ENCODE measurements at places on chromosomes 6 and 20. TPM values are rescaled to one million over a fixed set of nuclear protein-coding genes. Genes with fewer than 3 reads are reported as not detected.

- no peak for DNase-seq
- no peaks in the 10 kb centered on the region for H3K36me3 ChIP-seq
- no peaks in the 10 kb centered on the region for H3K27me3 ChIP-seq
- no peak overlapping the region for H3K27ac ChIP-seq
Observed at GRCh38 chr20:25369529-25369928, 21.1 kb downstream of the ABHD12 start.

GRCh38 chr20:10653599-10654249 is 20.1 kb downstream of the JAG1 start:
- H3K27ac ChIP-seq, result no peak overlapping the region
- DNase-seq, result no peak
- no peaks in the 10 kb centered on the region for H3K27me3 ChIP-seq

- H3K4me3 ChIP-seq, result no peak overlapping the region
- no peak for DNase-seq
- H3K36me3 ChIP-seq, result no peaks in the 10 kb centered on the region
- no peak overlapping the region for H3K27ac ChIP-seq
- no peaks in the 10 kb centered on the region for H3K4me1 ChIP-seq
Observed at GRCh38 chr6:117958536-117958935, 51.5 kb downstream of the SLC35F1 start.

DNA sequence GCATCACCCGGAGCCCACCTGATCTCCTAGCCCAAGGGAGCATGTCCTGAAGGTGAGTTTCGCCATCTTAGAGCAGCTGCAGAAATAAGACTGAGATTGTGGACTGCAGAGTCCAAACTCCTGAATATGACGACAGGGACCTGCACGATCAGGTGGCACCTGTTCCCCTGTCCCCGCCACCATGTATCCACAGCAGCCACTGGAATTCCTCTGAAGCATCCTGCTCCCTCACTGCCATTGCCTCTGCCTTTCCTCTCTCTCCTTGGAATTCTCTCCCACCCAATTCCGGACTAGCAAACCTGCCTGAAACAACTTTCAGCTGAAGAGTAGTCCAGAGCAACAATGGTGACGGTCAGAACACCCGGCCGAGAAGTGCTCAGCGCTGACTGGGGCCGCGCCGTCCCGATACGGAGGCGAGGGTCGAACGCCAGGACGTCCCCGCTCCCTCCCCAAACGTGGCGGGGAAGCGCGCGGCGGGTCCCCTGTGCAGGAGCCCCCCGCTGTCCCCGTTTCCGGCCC is 694 bp upstream of the FAM120B start:
- H3K4me1 ChIP-seq, result peaks cover 13% of the 10 kb centered on the region
- DNase-seq, result no peak
- H3K4me3 ChIP-seq, result peak overlapping the region; percentile 90
- H3K36me3 ChIP-seq, result no peaks in the 10 kb centered on the region
- no peaks in the 10 kb centered on the region for H3K27me3 ChIP-seq

DNA sequence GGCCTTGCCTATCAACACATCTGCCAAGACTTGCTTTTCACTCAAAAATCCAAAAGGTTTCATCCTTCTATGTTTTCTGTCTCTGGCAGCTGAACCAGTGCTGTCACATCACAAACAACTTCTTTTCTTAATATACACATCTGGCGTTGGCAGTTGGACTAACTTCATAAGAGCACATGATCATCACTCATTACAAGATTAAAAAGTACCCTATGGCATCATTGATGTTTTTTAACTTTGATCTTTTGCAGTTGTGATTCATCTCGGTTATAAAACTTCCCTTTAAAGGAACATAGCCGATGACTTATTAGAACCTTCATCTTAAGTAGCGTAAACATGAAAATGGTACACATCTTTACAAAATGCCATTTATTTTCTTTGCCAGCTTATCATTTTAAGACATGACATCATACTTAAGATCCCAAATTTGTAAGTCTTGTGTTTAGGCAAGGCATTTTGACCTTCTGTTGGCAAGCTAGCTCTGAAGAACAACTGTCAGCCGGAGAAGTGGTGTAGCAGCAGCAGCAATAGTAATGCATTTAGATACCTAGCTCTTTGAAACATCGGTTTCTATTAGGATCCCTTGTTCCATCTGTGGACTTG is 64.2 kb upstream of the SUPT3H start:
- H3K4me1 ChIP-seq, result peaks cover 67% of the 10 kb centered on the region
- no peak overlapping the region for H3K4me3 ChIP-seq
- DNase-seq, result no peak
- no peak overlapping the region for H3K27ac ChIP-seq
- no peaks in the 10 kb centered on the region for H3K36me3 ChIP-seq

DNA sequence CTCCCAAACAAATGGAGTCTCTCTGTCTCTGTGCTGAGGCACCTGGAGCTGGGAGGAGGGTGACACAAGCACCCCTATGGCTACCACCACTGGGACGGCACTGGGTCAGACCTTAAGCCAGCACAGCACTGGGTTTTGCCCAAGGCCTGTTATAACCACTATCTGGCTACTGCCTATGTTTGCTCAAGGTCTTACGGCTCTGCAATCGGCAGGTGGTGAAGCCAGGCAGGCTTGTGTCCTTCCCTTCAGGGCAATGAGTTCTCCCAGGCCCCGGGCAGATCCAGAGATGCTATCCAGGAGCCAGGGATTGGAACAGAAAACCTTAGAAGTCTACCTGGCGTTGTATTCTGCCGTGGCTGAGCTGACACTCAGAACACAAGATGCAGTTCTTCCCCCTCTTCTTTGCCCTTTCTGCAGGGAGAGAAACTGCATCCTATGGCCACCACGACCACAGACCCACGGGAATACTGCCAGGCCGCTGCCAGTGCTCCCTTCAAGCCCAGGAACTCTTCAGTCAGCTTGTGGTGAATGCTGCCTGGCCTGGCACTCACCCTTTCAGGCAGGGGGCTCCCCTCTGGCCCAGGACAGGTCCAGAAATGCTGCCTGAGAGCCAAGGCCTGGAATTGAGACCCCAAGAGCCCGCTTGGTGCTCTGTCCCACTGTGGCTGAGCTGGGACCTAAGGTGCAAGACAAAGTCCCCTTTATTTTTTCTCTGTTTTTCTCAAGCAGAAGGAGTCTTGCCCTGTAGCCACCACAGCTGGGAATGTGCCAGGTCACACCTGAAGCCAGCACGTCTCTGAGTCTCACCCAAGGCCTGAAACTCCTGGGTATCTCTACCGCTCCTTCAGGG is 67.0 kb upstream of the FRMD1 start:
- DNase-seq, result no peak
- H3K4me1 ChIP-seq, result no peaks in the 10 kb centered on the region
- peaks cover 2% of the 10 kb centered on the region for H3K27me3 ChIP-seq
- no peak overlapping the region for H3K4me3 ChIP-seq
- H3K27ac ChIP-seq, result no peak overlapping the region

DNA sequence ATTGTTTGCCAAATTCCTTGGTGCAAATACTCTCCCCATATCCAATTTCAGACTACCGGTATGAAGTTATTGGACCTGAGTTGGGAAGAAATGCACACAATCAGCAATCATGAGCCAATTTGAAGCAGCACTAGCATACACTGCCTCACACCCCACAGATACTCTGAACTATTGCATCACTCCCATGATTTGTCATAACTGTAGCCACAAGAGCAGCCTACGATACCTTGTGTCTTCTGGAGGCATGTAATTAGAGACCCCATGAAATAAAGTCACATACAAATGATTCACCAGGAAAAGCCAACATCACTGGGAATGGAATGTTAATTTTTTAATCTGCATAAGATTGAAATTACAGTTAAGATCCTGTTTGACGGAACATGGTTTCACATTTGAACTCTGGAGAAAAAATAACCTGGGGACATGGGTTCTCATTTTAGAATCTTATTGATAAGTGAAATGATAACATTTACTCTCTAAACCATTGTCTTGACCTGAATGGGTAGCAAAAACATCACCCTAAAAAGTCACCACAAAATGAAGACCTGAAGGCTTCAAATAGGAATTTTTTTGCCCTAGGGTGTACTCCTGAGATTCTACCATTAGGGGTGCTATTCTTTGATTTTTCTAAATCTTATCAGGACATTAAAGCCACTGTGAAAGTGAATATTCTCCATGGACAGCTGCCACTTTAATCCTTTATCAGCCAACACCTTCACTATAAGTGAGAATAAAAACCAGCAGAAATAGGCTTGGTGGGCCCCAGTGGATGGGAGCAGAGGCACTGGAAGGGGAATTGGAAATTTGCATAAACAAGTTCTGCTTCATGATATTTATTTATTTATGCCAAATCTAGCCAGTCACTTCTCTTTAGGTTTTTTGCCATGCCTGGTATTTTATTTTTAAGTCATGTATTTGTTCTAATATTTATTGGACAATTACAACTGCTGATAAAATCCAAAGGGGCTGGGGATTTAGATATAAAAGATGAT is 34.5 kb upstream of the HBS1L start:
- DNase-seq, result no peak
- peak overlapping the region; percentile 47 for H3K27ac ChIP-seq
- peaks cover 46% of the 10 kb centered on the region for H3K4me1 ChIP-seq
- H3K27me3 ChIP-seq, result no peaks in the 10 kb centered on the region
- no peak overlapping the region for H3K4me3 ChIP-seq
- no peaks in the 10 kb centered on the region for H3K36me3 ChIP-seq

DNA sequence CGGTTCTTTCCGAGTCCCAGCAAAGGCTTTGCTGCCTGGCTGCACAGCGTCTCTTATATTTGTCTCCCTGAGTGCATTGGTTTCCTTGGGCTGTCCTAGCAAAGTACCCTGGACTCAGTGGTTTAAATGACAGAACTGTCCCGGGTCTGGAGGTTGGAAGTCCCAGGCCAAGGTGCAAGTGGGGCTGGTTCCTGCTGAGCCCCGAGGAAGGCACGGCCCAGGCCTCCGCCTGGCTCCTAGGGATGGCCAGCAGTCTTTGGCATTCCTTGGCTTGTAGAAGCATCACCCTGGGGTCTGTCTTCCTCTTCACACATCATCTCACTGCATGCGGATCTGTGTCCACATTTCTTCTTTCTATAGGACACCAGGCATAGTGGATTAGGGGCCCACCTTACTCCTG is 64.8 kb upstream of the QKI start:
- DNase-seq, result no peak
- H3K4me3 ChIP-seq, result no peak overlapping the region
- no peaks in the 10 kb centered on the region for H3K4me1 ChIP-seq
- no peaks in the 10 kb centered on the region for H3K27me3 ChIP-seq

GRCh38 chr20:40588891-40589290 is 100.1 kb downstream of the MAFB start:
- H3K27ac ChIP-seq, result no peak overlapping the region
- H3K4me1 ChIP-seq, result no peaks in the 10 kb centered on the region
- no peaks in the 10 kb centered on the region for H3K36me3 ChIP-seq
- no peaks in the 10 kb centered on the region for H3K27me3 ChIP-seq
- H3K4me3 ChIP-seq, result no peak overlapping the region

GRCh38 chr20:57450931-57451330 is 59.7 kb downstream of the RBM38 start:
- H3K4me1 ChIP-seq, result peaks cover 12% of the 10 kb centered on the region
- no peaks in the 10 kb centered on the region for H3K36me3 ChIP-seq
- no peak for DNase-seq
- H3K27ac ChIP-seq, result no peak overlapping the region
- peaks cover 12% of the 10 kb centered on the region for H3K27me3 ChIP-seq

DNA sequence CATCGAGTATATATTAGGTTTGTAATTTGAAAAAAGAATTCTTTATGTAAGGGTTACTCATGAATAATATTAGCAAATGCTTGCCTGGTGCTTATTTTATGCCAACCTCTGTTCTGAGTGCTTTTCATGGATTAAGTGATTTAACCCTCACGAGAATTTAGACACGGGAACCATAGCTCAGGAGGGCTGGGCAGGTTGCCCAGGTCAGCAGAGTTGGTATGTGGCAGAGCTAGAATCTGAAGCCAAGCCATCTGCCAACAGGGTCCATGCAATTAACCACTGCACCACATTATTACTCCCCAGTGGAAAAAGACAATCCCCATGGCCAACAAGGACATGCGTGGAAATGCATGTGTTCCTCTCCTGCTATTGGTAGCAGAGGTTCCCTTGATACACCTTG is 345.6 kb downstream of the CDC5L start:
- no peaks in the 10 kb centered on the region for H3K27me3 ChIP-seq
- peaks cover 6% of the 10 kb centered on the region for H3K4me1 ChIP-seq
- no peak overlapping the region for H3K27ac ChIP-seq

DNA sequence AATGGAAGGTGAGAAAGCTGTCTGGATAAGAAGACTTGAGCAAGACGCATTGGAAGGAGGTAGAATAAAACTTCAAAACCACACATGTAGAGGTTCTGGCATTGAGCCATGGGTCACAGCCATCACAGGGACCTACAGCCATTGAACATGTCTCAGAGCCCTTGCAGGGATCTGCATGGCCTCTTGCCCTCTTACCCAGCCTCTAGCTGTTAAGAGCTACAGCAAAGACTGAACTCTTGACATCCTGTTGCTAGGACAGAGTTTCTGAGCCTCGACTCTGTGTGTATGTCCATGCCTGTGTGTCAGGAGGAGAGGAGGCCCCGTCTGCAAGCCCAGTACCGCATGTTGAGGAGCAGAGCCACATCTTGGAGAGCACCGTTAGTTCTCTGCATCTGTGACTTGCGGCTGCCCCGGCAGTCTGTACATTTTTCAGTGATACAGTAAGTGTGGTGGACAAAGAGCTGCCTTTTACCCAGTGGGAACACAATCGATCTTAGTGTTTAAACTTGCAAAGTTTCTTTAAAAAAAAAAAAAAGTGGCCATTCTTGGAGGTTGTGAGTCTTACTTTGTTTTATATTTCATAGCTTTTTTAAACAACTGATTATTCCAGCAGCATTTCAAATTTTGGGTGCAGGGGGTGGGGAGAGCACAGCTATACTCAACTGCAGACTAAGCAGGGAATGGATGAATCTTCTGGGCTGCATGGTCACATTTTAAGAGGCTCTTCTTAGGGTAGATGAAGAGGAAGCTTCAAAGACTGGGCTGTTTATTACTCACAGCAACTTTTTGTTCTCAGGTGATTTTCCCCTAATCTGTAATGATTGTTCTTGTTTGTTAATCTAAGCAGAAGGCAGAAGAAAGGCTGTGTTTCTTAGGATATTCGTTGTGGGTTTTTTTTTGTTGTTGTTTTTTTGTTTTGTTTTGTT is 88.5 kb downstream of the TBC1D7 start:
- no peaks in the 10 kb centered on the region for H3K36me3 ChIP-seq
- no peaks in the 10 kb centered on the region for H3K4me1 ChIP-seq
- H3K27me3 ChIP-seq, result no peaks in the 10 kb centered on the region

DNA sequence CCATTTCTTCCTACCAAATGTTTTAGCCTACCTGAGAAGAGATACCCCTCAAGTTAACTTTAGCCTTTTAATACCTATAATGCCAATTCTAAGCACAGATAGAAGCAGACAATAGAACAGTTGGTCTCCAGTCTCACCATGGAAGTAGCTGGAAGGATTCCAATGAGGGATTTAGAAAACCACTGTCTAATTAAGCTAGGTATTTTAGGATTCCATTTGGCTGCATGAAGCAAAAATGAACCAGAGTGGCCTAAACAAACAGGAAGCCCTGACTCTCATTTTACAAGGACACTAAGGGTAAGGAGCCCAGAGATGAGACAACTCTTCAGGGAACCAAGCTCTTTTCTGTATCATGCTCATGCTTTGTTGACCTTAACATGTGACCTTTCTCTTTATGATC is 199.2 kb downstream of the ALDH8A1 start:
- H3K27ac ChIP-seq, result no peak overlapping the region
- H3K4me1 ChIP-seq, result no peaks in the 10 kb centered on the region
- peaks cover 4% of the 10 kb centered on the region for H3K27me3 ChIP-seq
- H3K4me3 ChIP-seq, result no peak overlapping the region
- H3K36me3 ChIP-seq, result no peaks in the 10 kb centered on the region

Gene SRSF12
- 0.71 TPM for total RNA-seq
